ENCODE measurements at places on chromosomes 2 and 18.
A peak's percentile ranks its signal among the peaks of the same experiment; 100 is the strongest.

DNA sequence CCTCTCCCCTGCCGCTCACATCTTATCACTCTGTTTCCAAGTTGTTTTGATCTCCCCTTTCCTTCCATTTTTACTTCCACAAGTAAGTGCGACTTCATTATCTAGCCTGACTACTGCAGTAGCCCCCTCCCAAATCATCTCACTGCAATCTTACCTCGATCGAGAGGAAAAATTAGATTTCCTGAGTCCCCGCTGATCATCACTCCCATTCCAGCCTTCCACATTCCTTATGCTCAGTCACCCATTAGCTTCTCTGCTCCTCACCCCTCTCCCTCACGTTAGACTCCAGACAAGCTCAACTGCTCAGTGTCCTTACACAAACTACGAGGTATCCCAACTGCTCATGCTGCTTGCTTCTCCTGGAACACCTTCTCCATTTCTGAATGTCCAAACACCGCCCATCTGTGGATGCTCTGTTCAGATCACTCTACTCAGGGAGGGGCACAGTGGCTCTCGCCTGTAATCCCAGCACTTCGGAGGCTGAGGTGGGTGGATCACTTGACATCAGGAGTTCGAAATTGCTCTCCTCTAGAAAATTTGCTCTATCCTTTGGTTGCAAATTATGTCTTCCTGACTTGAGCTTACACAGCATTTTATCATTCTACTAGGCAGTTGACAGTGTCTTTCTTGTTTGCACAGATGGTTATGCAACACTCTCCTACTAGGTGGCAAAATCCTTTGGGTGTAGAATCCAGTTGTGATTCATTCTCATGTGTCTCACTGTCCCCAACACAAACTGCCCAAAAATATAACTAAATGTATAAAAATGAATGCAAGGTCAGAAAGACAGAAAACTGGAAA, 96.5 kb downstream of the INO80D start:
- DNase-seq: no peak

DNA sequence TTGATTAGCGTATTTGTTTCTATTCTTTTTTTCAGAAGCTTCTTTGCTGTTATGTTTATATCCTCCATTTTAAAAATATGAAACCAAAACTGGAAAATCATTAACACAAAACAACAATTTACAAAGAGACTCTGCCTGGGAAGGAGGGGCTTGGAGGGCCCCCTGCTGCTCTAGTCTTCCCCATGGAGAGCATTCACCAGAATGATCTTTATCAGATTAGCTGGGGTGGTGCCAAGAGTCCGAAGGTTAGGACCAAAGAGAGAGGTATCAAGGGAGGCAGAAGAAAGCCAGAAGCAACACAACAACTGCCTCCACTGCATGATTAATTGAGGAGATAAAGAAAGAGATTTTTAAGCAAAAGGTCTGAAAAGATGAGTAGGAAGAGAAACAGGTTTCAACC, 218.6 kb downstream of the IRS1 start:
- DNase-seq: no peak

DNA sequence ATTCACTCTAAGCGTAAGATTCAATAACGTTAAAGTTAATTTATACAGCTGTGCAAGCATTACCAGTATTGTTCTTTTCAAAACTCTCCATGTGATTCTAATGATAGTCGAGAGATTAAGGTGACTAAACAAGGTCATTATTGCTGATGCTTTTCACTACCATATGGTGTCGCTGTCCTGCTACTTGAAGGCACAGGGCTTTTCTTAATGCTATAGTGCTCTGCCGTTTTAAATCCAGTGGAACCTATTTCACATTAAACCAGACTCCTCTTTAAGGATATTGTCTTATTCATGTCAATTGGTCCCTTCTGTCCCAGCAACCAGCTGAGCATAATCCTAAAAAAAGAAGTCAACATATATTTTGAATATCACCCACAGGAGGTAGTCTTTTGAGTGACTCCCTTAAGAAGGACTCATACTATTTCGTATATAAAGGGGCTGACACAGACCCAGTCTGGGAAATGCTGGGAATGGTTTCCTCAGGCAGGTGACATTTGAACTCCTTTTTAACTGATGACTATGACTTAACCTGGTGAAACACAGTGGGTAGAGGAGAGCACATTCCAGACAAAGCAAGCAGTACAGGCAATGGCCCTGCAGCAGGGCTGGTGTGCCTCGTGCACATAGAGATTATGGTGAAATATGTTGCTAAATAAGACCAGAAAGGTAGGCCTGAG, 53.9 kb upstream of the CYTIP start:
- peak; percentile 52 for DNase-seq

DNA sequence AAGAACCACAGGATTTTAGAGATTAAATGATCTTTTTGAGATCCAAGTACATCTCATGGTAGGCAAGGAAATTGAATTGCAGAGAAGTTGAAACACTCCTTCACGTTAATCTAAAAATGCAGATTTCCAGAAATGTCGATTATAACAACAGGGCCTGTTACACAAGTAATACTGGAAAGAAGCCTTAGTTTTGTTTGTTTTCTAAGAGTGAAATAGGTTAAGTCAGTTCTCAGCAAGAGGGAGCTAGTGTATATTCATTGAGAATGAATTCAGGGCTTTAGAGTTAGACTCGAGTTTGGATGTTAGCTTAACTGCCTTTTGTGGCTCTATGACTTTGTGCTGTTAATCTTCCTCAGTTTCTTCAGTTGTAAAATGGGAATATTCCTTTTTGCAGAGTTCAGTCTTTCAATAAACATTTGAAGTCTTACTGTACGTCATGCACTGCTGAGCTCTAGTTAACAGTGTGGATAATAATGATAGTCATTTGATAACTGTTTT, 926 bp downstream of the NDUFV2 start:
- peak; percentile 14 for DNase-seq

GRCh38 chr18:39966275-39966674, 1988.8 kb upstream of the PIK3C3 start:
- DNase-seq: no peak

- no peak for DNase-seq
Measured at GRCh38 chr18:44871771-44872170, 191.1 kb downstream of the SETBP1 start.

DNA sequence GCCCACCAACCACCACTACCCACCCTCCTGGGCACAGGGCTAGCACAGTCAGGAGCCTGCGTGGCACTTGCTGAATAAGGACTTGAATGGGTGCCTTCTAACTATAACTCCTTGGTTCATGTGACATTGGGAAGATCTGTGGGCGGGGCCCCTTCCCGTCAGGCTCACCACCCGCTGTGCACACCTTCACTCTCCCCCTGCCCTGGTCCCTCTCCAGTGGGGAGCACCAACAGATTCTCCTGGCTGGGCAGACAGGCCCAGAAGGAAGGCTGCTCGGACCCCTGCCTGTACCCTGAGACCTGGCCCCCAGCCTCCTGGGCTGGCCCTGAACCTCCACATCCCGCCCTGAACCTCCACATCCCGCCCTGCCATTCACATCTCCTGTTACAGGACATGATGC, 33.4 kb upstream of the POMC start:
- DNase-seq: no peak

DNA sequence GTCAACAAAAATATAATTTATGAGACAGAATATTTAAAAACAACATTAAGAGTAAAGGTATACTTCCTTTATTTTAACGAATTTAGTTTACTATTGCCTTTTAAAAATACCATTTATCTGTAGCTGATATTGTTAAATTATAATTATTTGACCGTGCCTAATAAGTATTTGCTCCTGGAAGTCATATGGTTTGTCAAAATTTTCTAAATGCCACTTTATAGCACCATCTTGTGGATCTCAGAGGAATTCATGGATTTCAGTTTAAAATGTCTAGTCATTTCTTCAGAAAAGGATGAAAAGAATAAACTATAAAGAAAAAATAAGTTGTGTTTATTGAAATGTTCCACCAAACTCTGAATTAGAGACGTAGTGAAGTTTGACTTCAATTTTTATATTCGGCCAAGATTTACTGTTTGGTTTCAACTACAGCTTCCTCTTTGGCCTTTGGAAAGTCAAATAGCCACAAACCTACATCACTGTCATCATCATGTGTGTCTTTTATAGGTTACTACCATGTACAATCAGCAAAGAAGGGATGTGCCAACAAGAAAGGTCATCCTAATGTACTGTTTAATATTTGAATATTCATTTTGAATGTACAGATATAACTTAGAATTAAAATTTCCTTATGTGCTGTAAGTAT, 10.3 kb upstream of the FTCDNL1 start:
- DNase-seq: peak; percentile 25

DNA sequence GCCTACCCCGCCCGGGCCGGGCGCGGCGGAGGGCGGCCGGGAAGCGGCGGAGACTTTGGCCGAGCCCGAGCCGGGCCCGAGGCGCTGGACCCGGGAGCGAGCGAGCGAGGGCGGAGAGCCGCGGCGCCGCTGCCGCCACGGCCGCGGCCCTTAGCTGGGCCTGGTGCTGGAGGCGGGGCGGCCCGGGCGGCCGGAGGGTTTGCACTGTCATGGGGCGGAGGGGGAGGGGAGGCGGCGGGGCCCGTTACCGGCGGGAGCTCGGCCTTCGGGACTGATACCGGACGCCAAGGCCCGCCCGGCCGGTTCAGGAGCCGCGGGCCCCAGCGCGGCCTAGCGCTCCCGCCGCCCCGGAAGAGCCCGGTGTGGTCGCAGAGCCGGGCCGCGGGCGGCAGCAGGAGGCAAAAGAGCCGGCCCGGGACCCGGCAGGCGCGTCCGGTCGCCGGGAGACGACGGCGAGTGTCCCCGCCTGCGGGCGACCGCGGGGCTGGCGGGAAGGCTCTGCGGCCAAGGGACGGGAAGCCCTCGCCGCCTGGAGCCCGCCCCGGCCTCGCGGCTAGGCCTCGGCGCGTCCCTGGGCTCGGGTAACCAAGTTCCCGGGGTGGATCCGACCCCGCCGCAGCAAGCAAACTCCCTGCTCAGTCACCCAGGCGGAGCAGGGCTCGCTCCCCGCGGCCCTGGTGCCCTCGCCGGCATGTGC, 697 bp downstream of the KCMF1 start:
- DNase-seq: peak; percentile 79

- no peak for DNase-seq
Measured at GRCh38 chr2:211344289-211344688, 787.9 kb downstream of the CPS1 start.

DNA sequence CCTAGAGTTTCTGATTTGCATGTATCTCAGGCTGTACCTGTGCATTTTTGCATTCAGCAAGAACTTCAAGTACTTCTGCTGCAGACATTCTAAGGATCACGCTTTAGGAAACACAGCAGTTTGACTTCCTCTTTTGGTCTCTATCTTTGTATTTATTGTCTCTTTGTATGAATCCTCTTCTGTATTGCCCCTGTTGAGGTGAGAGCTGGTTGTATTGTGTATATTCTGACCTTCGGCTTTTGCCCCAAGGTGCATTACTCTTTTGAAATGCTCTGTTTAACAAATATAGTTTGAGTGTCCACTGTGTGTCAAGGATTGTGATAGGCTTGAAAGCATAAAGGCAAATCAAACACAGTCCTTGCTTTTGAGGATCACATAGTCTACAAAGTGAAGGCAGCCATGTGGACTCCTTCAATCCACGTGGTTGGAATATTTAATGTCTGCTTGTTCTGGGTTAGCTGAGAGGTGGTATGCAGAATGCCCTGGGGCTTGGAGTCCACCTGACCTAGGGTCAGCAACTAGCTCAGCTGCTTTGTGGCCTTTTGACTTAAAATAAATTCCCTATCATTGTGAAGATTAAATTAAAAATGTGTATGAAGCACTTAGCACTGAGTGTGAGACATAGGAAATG, 108.1 kb downstream of the LYPD6 start:
- DNase-seq: no peak

DNA sequence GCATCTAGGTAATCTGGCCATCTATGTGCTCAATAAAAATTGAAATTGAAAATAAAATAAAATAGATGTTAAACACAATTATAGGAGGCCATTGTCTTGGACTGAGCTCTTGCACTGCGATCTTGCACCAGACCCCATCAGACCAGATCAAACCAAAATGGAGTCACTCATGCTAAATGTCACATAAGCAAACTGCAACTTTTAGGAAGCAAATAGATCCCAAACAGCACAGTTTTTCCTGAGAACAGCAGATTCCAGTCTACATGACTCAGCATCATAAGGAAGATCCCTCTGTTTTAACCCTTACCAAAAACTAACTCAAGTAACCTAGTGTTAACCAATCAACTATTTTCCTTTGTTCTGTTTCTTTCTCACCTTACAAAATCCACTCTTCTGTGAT, 57.7 kb upstream of the LRP1B start:
- no peak for DNase-seq

- DNase-seq: no peak
Measured at GRCh38 chr18:54608028-54608642, 17.1 kb downstream of the DYNAP start.

GRCh38 chr2:204486805-204487204, 58.5 kb upstream of the PARD3B start:
- peak; percentile 36 for DNase-seq

GRCh38 chr2:217142649-217143266, 282.9 kb upstream of the TNP1 start:
- DNase-seq: no peak

DNA sequence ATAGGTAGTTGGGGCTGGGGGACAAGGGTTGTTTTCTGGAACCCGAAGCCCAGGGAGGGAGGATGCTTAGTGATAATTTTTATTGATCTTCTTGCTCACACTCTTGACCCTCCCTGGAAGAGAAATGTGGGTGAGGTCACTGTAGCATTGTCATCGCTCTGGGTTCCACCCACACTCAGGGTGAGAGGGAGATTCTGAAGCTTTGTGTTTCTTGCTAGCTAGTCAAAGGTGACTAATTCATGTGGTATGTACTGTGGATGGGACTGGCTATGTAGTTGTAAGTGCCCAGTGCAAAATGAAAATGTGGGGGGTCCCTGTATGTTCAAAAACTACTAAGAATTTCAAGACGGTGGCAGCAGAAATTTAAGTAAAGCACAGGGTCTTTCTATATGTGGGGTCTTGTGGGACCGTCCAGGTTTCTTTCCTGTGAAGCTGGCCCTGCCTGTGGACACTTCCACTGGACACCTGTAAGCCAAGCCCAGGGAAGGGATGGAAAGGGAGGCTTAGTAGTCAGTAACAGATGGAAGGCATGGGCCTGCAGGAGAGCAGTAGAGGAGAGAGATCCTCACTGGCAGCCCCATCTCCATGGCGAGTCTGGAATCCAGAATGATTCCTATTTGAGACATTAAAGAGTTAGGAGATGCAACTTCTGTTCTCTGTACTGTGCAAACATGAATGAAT, 35.0 kb downstream of the TSN start:
- peak; percentile 89 for DNase-seq

DNA sequence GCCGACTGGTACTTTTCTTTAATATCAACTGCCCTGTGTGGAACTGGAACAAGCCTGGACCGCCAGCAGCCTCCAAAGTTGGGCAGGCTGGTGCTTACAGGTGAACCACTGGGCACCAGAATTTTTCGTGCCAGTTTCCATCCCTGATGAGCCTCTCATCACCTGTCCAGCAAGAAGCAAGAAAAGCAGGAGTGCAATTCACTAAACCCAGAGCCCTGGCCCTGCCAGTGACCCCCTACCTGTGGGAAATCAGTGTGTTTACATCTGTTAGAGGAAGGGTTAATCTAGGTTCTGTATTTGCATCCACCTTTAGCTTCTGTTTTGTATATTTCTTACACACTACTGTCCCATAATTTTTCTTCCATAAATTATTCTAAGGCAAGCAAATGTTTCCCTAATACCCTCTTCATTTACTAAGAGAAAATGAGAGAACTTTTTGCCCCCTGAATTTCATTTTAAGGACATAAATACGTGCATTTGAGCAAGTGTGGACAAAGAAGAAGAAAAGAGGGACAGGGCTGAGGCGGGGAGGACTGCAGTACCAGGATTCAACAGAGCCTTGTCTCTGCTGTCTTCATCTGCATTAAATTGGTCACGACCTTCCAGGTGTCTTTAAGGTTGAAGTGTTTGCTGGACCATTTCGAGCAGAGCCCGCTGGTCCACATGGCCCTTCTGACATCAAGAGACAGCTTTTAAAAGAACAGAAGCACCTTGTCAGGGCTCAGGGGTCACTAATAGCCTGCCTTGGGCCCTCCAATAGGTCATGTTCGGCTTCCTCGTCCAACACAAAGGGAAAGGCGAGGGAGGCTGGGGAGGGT, 763.1 kb downstream of the BCL11A start:
- DNase-seq: no peak
